ENCODE measurements at places on chromosomes 3 and 15.

- no peak for DNase-seq
Measured at GRCh38 chr3:54366839-54367238, 244.5 kb downstream of the CACNA2D3 start.

GRCh38 chr15:33045066-33045810 is 149.3 kb downstream of the FMN1 start:
- no peak for DNase-seq

DNA sequence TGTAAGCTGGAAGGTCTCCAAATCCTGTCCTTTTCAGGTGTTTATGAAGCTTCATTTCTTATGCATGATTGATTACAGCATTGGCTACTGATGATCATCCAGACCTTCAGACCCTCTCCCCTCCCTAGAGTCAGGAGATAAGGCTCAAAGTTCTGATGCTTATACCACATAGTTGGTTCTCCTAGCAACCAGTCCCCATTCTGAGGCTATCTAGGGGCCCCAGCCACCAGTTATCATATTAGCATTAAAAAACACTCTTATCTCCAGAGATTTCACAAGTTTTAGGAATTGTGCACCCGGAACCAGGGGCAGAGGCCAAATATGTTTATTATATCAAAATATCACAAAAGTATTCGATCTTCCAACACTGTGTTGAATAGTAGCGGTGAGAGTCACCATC is 953.1 kb downstream of the FHIT start:
- DNase-seq = no peak

- DNase-seq = no peak
Measured at GRCh38 chr3:79490165-79491028, 277.4 kb downstream of the ROBO1 start.

GRCh38 chr3:107555359-107555758 is 32.6 kb downstream of the BBX start:
- no peak for DNase-seq
